ENCODE measurements at places on chromosomes 1 and 21. TPM values are rescaled to one million over a fixed set of nuclear protein-coding genes. Genes with fewer than 3 reads are reported as not detected.

The IVL gene
- 0.23 TPM for polyA plus RNA-seq

The RHD gene
- 2.1 TPM for polyA plus RNA-seq

The SPRR1B gene
- polyA plus RNA-seq = not detected

The IGSF5 gene
- polyA plus RNA-seq = 1.3 TPM

The AKR7A3 gene
- polyA plus RNA-seq = 2.6 TPM

The KANK4 gene
- 23.4 TPM for polyA plus RNA-seq

The PDZK1 gene
- 192 TPM for polyA plus RNA-seq

The FOXO6 gene
- polyA plus RNA-seq = 1.2 TPM

DNA sequence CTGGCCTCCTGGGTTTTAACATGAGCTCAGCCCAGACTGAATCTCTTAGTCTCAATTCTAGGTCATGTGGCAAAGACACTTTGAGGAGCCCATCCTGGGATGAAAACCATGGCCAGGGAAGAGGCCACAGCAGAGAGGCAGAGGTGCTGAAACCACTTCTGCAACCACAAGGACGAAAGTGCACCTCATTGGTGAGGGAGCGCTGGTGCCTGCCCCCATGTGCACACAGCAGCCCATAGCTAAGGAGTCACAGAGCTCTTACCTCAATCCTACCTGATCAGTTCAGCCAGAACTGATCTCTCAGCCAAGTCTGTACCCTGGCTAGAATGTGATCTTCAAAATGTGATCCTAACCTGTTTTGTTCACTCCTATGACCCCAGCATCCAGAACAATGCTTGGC lies 32.9 kb upstream of the SRP9 start:
- no peak for DNase-seq

- no peak for DNase-seq
Measured at GRCh38 chr1:92483610-92484471, 2.9 kb downstream of the GFI1 start.

DNA sequence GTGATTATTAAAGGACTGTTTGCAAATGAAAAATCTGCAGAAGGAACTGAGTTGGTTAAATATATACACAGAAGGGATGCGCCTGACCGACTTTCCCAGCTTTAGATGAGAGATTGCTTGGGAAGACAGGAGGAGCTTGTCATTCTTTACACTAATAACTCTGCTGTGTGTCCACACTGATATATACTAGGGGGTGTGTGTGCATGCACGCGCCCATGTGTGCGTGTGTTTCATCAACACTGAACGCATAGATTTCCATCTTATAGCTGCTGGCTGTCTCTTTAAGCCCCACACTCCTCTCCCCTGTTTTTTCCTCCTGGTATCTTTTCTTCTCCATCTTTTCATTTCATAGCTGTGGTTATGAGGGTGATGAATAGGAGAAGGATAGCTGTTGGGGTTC lies 6.9 kb upstream of the KAZN start:
- DNase-seq = no peak

GRCh38 chr21:41254090-41254700 lies 62.4 kb upstream of the FAM3B start:
- no peak for DNase-seq

- DNase-seq = no peak
Measured at GRCh38 chr1:76122271-76122670, 47.7 kb downstream of the ST6GALNAC3 start.

DNA sequence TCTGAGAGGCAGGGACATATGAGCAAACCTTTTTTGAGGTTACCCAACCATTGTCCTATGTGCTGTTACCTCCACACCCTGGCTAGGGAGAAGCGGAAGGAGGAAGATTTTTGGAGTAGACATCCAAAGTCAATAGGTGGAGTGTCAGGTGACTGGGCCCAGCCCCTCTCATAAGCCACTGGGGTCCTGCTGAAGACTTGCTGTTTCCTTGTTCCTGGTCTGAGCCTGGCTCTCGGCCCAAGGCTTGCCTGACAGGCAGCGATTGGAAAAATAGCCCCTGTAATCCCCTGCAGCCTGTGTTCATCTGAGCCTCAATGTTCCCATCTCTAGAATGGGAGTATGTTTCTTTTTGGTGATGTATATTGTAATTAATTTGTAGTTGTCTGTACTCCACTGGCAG lies 6.9 kb upstream of the PIGR start:
- DNase-seq = no peak

- DNase-seq = no peak
Measured at GRCh38 chr1:41509270-41509671, 24.8 kb upstream of the EDN2 start.

DNA sequence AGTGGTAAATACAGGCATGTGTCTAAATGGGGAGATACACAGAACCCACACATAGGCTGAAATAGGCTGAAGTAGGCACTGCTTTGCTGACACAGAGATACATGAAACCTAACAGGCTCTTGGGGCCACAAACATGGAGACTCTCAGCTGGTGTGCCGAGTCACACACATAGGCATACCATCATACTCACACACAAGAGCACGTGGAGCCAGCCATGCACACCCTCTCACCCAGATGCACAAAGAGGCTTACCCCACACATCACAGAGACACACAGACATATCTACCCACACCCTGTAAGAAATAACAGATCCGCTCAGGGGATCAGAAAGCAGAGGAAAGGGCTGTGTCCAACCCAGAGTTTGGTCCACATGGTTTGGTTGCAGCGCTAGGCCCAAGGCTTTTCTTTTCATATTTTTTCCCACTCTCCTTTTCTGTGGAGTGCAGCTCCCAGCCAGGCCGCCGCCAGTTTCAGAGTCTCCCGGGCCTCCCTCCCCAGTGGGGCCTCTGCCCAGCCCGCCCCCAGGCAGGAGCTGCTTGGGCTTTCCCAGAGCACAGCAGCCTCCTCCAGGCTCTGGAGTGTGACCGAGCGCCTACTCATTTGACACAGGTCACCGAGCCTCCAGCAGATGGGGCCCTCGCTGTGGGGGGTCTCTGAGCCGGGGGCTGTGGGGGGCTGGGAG lies 3.9 kb upstream of the POU3F1 start:
- no peak for DNase-seq

DNA sequence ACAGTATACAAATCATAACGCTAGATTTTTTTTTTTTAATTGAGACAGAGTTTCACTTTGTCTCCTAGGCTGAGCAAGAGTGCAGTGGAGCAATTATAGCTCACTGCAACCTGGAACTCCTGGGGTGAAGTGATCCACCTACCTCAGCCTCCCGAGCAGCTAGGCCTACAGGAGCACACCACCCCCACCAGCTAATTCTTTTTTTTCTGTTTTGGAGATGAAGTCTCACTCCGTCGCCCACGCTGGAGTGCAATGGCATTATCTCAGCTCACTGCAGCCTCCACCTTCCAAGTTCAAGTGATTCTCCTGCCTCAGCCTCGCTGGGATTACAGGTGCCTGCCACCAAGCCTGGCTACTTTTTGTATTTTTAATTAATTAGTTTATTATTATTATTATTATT lies 21.3 kb downstream of the NPR1 start:
- no peak for DNase-seq

- DNase-seq = no peak
Measured at GRCh38 chr1:200991097-200991614, 32.4 kb downstream of the KIF21B start.

- DNase-seq = no peak
Measured at GRCh38 chr1:193094112-193094511, 11.1 kb downstream of the GLRX2 start.

- DNase-seq = no peak
Measured at GRCh38 chr1:27235827-27236226, 1.4 kb downstream of the WDTC1 start.

DNA sequence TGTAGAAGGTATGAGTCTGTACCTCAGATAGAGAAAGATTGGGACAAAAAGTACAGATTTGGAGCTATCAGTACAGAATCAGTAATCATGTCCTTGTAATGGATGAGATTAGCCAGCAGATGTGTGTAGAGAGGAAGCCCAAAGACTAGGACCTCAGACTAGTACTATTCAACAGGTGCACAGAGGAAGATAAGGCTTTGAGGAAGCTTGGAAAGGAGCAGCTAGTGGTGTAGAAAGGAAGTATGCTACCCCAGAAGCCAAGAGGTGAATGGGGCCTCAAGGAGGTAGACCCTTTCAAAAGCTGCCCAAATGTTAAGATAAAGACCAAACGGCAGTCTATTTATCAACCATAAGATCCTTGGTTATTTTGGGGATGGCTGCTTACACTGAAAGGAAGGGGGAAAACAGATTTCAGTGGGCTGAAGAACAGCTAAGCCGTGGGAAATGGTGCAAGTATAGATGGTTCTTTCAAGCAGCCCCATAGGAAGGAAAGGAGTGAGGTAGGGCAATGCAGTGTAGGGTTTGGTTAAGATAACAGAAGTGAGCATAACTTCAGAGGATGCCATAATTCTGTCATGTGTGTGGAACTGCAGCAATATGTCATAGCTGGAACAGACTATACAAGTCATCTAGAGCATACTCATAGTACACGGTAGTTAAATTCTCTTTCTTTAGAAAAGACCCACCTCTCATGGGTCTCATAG lies 221.7 kb downstream of the HHIPL2 start:
- DNase-seq = no peak

- no peak for DNase-seq
Measured at GRCh38 chr1:75520862-75521475, 89.9 kb downstream of the SLC44A5 start.

DNA sequence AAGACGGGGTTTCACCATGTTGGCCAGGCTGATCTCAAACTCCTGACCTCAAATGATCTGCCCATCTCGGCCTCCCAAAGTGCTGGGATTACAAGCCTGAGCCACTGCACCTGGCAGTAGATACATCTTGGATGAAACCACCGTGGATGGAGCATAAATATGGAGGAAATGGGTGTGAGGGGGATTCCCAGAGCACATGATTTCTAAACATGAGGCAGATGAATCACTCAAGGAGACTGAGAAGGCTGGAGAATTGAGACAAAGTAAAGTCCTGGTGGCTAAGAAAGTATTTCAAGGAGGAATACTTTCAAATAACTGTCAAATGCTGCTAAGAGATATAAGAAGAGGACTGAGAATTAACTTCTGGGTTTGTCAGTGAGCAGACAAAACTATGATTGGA lies 5.4 kb upstream of the PGBD5 start:
- no peak for DNase-seq

- no peak for DNase-seq
Measured at GRCh38 chr1:235011064-235011598, 117.5 kb downstream of the TOMM20 start.

DNA sequence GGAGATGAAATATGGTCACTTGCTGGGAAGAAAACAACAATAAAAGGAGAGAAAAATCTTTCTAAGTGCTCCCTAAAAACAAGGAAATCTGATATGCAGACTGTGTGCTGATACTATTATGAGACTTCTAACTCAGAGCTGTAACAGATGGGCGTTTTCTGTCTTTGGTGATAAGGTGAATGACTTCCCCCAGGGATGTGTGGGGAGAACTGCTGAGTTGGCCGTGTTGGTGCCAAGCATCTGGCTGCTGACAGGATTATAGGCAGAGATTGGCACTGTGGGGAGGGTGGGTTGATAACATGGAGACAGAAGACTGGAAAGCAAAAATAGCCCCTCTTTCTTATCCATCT lies 438.5 kb upstream of the PLXNA2 start:
- DNase-seq = no peak

- DNase-seq = no peak
Measured at GRCh38 chr1:90826834-90827233, 109.7 kb upstream of the BARHL2 start.

DNA sequence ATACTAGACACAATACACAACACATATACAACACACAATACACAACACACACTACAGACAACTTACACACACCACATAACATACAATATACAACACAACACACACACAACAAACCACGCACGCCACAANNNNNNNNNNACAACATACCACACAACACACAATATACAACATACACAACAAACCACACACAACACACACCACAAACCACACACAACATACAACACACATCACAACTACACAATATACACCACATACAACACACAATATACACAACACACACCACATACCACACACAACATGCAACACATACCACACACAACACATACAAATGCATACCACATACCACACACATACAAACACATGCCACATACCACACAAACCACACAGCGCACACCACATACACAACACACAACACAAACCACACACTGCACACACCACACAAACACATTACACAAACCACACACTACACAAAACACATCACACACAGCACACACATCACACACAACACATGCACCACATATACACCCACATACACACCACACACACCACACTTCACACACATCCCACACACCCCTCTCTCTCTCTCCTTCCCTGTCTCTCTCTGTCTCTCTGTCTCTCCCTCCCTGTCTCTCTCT lies 108.3 kb downstream of the ETS2 start:
- no peak for DNase-seq

DNA sequence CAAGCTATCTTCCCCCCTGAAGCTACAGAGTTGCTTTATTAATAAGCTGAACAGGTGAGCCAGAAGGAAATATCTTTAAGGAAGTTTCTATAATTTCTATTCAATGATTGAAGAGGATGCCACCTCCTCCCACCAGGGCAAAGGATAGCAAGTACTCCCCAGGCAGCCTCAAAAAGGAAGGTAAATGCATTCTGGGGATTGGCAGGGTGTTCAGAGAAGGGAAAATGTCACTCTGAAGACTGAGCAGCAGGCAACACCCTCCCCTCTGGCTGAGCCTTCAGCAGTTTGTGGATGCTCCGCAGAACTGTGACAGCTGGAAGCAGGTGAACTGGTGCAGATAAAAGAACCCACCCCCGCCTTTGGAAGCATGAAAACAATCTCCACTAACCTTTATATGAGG lies 140.8 kb downstream of the BRINP2 start:
- no peak for DNase-seq

DNA sequence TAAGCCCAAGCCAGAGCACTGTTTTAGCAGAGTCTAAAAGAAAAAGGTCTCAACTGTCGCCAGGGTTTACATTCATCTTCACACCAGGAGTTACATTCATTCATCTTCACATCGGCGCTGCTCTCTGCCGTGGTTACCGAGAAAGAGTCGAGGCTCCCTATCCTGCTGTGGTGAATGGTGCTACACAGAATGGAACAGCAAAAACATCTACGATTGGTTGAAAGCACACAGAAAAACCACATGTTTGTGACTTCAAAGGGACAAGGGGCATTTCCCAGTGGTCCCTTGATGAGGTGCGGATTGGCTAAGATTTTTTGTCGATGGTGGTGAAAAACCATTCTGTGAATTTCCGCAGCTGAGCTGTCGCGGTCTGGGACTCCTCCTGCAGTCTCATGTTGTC lies 231.1 kb downstream of the SIPA1L2 start:
- no peak for DNase-seq

DNA sequence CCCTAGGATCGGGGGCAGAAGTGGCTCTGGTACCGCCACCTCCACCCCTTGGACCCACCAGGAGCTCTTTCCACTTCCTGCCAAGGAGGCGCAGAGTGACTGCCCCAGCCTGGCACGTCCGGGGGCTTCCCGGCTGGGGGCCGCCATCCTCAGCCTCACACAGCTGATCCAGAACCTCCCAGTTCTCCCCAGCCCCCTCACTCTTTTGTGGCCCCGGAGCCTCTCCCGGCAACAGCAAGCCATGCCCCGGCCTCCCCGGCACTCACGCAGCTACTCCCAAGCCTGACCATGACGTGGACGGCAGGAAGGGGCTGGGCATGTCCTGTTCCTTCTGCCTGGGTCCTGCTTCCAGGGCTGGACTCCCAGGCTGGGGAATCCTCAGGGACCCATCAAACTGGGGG lies 17.1 kb downstream of the TP73 start:
- no peak for DNase-seq

All from left kidney (tissue), 8 donors.